ENCODE measurements at places on chromosomes 2 and 18.

DNA sequence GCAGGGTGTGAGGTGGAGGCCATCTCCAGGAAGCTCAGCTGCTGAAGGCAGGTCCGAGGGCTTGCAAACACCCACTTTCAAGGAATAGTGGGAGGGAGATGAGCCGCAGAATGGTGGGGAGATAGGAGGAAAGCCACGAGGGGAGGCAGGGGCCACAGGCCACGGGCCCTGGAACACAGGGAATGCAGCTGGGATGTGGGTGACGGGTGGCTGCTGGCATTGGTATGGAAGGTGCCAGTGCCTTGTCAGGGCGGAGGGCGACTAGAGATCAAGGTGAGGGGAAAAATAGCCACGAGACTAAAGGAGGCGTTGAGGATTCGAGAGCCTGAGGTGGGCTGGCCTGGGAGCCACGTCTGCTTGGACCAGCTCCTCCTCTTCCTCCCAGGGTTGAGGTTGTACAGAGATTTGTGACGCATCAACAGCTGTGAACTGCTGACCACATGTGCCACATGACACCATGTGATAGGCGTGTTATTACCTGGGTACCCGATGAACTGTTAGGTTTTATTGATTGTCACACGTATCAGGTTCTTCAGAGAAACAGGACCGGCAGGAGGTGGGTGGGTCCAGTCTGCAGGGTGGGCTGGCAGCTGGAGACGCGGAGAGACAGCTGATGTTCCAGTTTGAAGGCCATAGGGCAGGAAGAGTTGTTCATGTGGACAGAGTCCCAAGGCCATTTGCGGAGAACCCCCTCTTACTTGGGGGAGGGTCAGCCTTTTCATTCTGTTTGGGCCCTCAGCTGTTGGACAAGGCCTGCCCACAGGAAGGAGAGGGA is 9.9 kb downstream of the IMPA2 start:
- no peak for DNase-seq

DNA sequence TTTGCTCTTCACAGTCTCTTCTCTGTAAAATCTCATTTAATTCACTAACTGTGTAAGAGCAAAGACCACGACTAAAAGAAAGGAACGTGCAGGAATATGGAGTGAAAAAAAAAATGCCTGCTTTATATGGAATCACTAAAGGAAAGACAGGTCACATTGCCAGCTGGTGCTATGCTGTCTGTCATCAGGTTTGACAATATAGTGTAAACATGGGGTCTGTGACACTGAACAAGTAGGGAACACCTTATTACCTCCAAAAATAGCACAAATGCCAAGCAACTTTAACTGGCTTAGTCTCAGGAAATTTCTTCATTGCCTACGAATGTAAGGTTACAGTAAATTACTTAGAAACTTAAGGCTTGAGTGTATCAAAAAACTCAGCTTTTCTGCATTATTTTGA is 364.5 kb upstream of the LINC00305 start:
- DNase-seq: no peak

DNA sequence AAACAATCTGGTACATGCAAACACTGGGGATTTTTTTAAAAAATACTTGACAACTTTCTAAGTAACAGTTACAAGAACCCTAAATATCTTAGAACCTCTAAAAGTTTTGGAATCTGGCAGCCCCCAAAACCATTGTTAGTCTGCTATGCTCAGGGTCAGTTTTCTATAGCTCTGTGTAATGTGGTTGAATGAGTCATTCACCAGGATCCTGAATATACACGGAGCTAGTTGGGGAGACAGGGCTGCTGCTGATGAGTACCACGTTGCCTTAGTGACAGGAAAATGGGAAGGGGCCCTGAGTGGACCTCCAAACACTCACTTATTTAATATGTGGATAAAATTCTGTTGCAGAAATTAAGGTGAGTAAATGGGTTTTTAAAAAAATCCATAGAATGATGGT is 36.9 kb upstream of the TANC1 start:
- no peak for DNase-seq

DNA sequence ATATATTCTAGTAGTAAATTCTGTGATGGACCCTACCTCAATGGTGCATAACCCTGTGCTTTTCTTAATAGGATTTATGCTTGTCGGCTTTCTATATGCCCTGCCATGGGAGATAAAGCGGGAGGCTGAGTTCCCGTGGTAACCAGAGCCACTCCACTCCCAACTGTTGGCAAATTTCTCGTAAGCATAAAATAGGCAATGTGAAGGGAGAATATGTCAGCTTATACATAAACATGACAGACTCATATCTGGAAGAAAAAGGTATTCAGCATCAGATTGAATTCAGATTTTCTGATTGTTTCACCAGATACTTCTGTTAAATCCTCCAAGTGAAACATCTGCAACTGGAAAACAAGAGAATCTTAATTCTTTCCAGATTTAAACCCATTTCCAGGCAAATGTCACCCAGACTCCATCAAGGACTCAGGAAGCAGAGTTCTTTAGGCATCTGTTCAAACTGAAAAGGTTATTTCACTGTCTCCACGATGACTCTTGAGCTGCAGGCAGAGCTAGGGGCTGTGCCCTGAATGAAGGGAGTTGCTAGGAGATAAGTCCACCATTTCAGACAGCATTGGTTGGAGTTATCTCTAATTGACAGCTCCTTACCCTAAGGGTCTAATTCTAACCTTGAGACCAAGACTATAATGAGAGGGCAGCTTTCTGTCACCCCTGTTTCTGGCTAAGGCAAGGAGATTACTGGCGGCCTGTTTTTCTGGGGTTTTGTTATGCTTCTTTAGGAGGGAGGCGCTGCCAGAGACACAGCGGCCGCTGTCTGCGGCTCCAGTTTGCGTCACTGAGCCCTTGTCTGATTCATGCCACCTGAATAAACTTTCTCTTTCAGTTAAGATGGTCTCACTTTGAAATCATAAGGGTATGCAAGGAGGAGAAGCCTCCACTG is 381.3 kb downstream of the SOX11 start:
- DNase-seq: no peak

DNA sequence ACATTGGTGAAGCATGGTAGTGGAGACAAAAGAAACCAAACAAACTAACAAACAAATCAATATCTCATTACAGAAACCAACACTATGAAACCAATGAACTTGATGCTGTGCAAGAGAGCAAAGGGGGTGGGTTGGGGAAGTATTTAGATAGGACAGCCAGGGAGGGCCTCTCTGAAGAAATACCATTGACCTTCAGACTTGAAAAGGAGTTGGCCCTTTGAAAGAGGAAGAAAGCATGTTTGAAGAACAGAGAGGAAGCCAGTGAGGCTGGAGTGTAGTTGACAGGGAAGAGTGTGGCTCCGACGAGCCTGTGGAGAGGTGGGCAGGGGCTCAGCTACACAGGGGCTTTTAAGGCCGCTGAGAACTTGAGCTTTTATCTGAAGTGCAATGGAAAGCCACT is 151.0 kb upstream of the GATA6 start:
- no peak for DNase-seq

DNA sequence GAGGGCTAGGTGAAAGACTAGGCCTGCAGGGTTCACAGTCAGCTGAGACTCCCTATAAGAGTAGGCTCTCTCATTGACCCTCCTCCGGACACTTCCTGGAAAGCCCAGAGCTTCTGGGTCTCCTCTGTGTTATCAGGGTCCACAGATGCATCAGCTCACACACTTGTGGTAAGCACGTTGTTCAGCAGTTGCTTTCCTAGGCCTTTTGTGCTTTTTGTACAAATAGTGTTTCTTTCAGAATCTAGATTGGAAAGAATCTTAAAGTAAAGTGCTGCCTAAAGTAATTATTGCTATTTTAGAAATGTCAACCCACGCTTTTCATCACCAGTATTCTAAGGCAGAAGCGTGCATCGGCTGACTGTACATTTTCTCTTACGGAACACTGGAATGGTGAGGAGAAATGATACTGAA is 15.5 kb downstream of the SLC9A2 start:
- DNase-seq: no peak

DNA sequence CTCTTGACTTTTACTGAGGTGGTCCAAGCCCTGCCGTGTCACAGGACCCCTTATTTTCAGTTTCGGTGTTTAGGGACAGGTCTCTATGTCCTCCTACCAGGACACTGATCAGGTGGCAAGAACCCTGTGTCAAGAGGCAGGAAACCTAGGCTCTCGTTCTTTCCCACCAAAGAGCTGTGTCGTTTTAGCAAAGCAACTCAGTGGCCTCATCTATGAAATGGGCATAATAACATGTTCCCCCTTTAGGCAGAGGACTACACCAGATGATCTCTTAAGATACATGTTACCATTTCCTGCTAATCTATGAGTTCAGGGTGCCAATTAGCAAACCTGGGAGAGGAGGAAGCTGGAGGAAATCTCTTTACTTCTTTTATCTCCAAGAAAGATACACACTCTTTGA is 1.9 kb downstream of the RAB31 start:
- DNase-seq: no peak

GRCh38 chr2:39289609-39290008 is 45.8 kb upstream of the CDKL4 start:
- no peak for DNase-seq

GRCh38 chr2:219562049-219563020 is 9.0 kb downstream of the OBSL1 start:
- DNase-seq: no peak

- DNase-seq: no peak
Observed at GRCh38 chr2:200309296-200310049, 3.0 kb downstream of the SPATS2L start.

DNA sequence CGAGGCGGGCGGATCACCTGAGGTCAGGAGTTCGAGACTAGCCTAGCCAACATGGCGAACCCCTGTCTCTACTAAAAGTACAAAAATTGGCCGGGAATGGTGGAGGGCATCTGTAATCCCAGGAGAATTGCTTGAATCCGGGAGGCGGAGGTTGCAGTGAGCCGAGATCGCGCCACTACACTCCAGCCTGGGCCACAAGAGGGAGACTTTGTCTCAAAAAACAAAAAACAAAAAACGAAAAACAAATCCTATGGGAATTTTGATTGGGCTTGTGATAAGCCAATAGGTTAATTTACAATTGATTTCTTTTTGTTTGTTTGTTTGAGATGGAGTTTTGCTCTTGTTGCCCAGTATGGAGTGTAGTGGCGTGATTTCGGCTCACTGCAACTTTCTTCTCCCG is 24.2 kb upstream of the TOGARAM2 start:
- no peak for DNase-seq

DNA sequence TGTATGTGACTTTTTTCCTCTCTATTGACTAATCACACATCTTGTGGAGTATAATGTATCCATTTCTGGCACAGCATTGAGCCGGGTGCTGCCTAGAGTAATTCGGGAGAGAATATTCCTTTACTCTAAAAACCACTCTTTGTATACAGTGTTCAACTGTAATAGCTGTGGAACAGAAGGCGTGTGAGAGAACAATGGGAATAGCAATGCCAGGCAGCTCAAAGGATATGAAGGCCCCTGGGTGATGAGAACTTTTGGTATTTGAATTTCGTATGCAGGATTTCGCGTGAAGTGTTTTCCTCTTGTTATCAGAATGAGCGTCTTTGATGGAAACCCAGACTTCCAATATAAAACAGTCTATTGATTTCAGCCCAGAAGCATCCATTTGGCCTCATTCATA is 84.6 kb upstream of the MAP3K20 start:
- no peak for DNase-seq

DNA sequence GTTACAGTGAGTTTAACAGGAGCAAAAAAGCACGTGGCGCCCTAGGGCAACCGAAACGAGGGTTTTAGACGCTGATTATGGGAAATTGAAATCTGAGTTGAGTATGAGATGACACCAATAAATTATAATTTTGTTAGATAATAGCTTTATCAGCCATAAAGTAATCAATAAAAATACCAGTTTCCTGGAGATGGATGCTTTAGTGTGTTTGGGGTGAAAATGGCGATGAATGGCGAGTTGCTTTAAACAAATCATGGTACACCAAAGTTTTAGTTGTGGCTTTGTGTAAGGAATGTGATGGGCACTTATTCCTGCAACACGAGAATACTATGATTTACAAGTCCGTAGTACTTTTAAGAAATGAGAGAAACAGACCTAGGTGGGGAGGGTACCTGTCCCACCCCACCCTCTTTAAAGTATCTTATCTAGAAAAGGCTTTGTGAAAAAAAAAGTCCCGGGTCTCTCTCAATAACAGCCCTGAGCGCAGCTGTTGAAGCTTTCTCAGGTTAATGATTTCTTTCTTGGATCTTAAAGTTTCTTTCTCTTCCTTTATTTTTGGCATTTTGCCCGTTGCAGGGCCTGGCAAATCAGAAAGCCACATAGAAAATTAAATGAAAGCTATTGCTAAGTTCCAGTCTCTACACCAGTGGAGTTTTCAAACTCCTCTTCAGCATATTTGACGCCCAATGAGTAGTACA is 1.5 kb upstream of the RRM2 start:
- no peak for DNase-seq

- no peak for DNase-seq
Observed at GRCh38 chr18:22558945-22559385, 141.2 kb upstream of the CTAGE1 start.

DNA sequence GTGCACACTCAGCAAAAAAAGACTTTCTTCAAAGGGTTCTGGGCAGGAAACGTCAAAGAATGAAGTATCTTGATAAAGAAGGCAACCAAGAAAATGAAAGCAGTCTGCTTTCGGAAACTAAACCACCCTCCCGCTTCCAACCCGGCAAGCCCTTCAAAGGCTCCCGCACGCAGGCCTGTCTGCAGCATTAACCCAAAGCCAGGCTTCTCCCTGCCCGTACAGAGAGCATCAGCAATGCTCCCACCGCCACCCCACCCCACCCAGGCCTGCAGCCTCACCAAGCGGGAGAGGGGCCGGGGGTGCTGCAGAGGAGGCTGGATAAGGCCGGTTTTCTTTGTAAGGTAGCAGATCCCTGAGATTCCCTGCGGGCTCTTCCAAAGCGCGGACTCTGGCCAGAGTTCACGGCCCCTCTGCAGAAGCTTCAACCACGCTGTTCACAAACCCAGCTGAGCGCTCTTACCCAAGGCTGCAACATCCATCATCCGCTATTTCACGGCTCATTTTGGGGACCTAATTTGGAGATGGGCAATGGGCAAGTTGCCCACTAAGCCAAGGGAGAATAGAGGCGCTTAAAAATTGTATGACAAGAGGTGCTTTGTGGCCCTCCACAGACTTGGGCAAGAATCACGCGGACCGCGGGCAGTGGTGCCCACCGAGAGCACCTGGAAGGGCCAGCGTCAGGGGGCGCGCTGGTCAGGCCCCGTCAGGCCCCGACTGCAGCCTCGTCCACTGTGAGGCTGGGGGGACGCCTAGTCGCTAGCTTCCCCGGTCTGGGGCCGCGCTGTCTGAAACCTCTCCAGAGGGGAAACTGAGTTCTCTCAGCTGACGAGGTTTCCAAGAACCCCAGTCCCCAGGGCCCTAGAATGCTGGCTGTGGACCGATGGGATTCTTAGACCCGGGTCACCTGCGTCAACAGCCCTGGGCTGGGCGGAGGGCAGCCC is 225.4 kb upstream of the ID2 start:
- peak; percentile 71 for DNase-seq

DNA sequence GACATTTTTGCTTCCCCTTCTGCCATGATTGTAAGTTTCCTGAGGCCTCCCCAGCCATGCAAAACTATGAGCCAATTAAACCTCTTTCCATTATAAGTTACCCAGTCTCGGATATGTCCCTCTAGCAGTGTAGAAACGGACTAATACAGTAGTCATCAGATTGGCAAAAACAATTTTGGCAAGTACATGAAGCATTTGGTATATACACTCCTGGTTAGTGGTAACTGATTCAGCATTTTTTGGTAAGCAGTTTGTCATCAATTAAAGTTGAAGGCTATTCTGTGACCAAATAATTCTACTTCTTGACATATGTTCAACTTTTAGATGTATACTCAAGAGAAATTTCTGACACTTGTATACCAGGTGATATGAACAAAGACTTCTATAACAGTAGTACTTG is 190.5 kb upstream of the STON1 start:
- no peak for DNase-seq

- DNase-seq: no peak
Observed at GRCh38 chr2:12726271-12726670, 9.5 kb downstream of the TRIB2 start.

GRCh38 chr2:8525582-8526402 is 156.1 kb upstream of the ID2 start:
- no peak for DNase-seq
